Activated CD4-positive, alpha-beta memory T cell treated with anti-CD3 and anti-CD28 coated beads, Interleukin-2, amount 10 ng/mL, durations not matched to agents 7 days and 5 days (primary cell): ENCODE measurements at places on chromosomes 5 and 9. TPM values are rescaled to one million over a fixed set of nuclear protein-coding genes. Genes with fewer than 3 reads are reported as not detected.

GRCh38 chr9:93243112-93243511 is 59.2 kb downstream of the WNK2 start:
- no peaks in the 10 kb centered on the region for H3K36me3 ChIP-seq
- H3K4me3 ChIP-seq: no peak overlapping the region
- no peaks in the 10 kb centered on the region for H3K27me3 ChIP-seq
- H3K4me1 ChIP-seq: peaks cover under 1% of the 10 kb centered on the region

DNA sequence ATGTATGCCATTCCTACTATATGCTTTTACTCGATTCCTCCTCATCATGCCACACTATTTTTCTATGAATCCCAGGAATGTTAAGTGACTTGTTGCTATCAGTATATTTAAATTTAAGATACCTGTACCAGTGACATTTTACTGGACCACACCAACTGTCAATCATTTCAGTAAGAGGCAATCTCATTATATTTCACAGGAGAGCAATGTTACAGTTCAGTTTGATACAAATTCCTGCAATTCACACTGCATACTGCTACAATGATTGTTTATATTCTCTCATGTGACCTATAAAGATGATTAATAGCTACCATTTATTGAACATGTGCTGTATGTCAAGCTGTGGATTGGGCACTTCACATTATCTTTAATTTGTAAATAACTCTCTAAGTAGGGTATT is 30.0 kb downstream of the SPEF2 start:
- H3K27ac ChIP-seq: no peak overlapping the region
- H3K36me3 ChIP-seq: peaks cover 14% of the 10 kb centered on the region
- H3K27me3 ChIP-seq: no peaks in the 10 kb centered on the region
- peaks cover 2% of the 10 kb centered on the region for H3K4me1 ChIP-seq
- H3K4me3 ChIP-seq: no peak overlapping the region

- H3K27ac ChIP-seq: no peak overlapping the region
- H3K4me3 ChIP-seq: no peak overlapping the region
- no peaks in the 10 kb centered on the region for H3K36me3 ChIP-seq
Measured at GRCh38 chr9:37927132-37927531, 23.2 kb upstream of the SLC25A51 start.

- H3K36me3 ChIP-seq: no peaks in the 10 kb centered on the region
- H3K4me3 ChIP-seq: no peak overlapping the region
- peaks cover 25% of the 10 kb centered on the region for H3K27me3 ChIP-seq
- peaks cover 25% of the 10 kb centered on the region for H3K4me1 ChIP-seq
Measured at GRCh38 chr9:27365707-27366376, 68.9 kb upstream of the EQTN start.

- H3K36me3 ChIP-seq: no peaks in the 10 kb centered on the region
- H3K27ac ChIP-seq: no peak overlapping the region
- DNase-seq: no peak
- H3K27me3 ChIP-seq: no peaks in the 10 kb centered on the region
Measured at GRCh38 chr9:73689051-73689870, 537.6 kb downstream of the ANXA1 start.

- DNase-seq: no peak
- H3K4me1 ChIP-seq: peaks cover 19% of the 10 kb centered on the region
- H3K4me3 ChIP-seq: no peak overlapping the region
- H3K27me3 ChIP-seq: peaks cover 30% of the 10 kb centered on the region
Measured at GRCh38 chr9:22010866-22011625, 1.9 kb upstream of the CDKN2B start.

DNA sequence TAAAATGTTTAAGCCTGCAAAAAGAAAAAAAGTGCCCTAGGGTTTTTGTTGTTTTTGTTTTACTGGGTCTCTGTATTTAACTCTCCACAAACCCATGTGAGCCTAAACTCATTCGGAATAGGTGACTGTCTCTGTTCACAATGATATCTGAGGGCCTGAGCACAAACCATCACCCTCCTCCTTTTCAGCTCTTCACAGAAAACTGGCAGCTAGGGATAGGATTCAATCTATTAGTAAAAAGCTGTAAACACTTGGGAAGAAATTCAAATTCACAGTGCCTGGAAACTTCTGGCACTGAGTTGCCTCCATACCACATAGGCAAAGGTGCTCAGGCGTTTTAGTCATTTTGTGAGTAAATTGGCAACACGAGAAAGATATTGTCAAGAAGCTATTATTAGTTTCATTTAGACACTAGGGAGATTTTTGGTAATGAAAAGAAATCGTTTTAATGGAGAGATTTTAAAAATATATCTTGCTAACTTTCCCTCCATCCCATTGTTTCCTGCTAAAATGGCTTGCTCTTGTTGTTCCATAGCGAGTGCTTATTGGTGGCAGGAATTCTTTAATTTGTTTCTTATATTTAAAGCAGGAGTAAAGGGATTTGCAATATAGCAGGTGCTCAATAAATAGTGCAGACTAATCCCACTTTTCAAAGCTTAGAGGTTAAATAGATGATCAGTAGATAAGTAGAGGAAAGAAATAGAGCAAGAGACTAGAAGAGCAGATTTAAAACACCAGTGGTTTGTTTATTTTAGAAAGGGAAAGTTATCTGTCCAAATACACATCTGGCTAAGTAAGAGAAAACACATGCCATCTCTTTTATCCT is 9.7 kb downstream of the FOXD1 start:
- H3K36me3 ChIP-seq: peaks cover 6% of the 10 kb centered on the region
- no peak overlapping the region for H3K27ac ChIP-seq
- peaks cover 13% of the 10 kb centered on the region for H3K4me1 ChIP-seq
- no peak overlapping the region for H3K4me3 ChIP-seq
- peaks cover 83% of the 10 kb centered on the region for H3K27me3 ChIP-seq

DNA sequence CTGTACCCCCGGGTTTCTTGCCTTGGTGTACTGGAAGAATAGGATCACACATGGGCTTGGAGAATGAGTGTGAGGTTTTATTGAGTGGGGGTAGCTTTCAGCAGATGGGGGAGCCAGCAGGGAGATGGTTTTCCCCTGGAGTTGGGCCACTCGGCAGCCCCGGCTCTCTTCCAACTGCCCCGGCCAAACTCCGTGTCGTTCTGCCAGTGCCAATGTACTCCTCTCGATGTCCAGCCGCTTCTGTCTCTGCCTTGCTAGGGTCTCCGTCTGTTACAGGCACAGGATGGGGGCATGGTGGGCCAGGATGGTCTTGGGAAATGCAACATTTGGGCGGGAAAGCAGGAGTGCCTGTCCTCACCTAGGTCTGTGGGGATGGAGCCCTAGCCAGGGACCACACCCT is 7.6 kb upstream of the PLPP6 start:
- H3K4me3 ChIP-seq: no peak overlapping the region
- H3K4me1 ChIP-seq: peaks cover 19% of the 10 kb centered on the region

DNA sequence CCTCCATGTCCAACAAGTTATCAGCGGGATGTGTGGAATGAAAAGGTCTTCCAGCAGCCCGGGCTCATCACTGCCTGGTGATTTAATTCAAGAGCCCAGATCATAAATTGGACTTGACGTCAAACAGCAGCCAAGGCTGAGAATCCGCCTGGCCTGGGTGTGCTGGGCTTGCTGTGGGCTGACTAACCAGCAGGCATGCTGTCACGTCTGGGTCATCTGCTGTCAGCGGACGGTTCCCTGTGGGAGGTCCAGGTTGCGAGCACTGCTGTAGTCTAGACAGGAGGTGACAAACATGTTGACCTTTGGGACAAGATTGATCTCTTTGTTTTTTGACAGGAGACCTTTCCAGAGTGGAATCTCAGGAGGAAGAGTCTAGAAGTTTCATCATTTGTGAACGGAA is 289.7 kb downstream of the OSTF1 start:
- no peaks in the 10 kb centered on the region for H3K4me1 ChIP-seq
- no peak overlapping the region for H3K27ac ChIP-seq
- no peaks in the 10 kb centered on the region for H3K36me3 ChIP-seq
- no peak for DNase-seq

- no peak for DNase-seq
- no peaks in the 10 kb centered on the region for H3K36me3 ChIP-seq
Measured at GRCh38 chr9:134475011-134475790, 148.9 kb downstream of the RXRA start.

DNA sequence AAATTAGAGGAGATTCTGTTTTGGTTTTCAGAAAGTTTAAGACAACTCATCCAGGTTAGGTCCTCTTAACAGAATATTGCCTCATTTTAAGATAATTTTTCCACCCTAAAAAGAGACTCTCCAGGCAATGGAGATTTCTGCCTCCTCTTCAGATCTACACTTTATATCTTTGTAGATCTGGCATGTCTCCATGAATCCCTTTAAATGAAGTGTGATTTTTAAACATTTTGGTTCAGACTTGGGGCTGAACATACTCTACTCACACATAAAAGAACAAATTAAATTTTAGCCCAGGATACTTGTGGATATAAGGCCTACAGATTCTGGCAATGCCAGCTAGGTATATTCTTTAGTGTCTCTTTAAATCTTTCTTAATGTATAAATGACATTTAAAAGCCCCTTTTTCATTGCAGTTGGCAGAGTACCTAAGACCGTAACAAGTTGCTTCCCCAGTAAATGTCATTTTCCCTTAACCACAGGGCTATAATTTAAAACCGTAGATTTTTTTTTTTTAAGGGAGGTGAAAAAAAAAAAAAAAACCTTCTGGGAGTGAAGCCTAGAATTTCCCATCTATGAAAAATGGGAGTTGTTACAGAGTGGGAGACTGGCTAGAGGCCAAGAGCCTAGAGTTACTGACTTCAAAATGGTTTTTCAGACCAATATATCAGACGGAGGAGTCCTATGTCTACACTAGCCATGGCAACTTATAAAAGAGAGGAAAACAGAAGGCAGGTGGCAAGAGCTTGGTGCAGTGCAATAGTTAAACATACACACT is 207.8 kb upstream of the TARS1 start:
- no peak for DNase-seq
- no peak overlapping the region for H3K27ac ChIP-seq
- H3K27me3 ChIP-seq: no peaks in the 10 kb centered on the region
- H3K36me3 ChIP-seq: no peaks in the 10 kb centered on the region
- peaks cover 24% of the 10 kb centered on the region for H3K4me1 ChIP-seq
- H3K4me3 ChIP-seq: no peak overlapping the region

DNA sequence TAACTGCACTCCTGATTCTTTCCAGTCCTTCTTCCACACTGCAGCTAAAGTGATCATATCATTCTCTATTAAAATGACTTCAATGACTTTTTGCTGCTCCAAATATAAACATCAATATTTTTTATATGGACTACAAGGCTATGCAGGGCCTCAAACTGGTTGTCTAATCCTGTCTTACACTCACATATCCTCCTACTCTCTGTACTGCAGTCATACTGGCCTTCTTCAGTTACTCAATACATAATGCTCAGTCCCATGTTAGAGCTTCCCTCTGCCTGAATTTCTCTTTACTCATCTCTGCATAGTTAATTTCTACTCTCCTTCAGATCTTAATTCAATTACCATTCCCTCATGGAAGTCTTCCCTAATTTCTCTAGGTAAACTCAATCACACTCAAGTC is 3.4 kb downstream of the MEIKIN start:
- peaks cover 2% of the 10 kb centered on the region for H3K27me3 ChIP-seq
- H3K36me3 ChIP-seq: no peaks in the 10 kb centered on the region
- DNase-seq: no peak
- H3K4me1 ChIP-seq: no peaks in the 10 kb centered on the region
- H3K27ac ChIP-seq: no peak overlapping the region

DNA sequence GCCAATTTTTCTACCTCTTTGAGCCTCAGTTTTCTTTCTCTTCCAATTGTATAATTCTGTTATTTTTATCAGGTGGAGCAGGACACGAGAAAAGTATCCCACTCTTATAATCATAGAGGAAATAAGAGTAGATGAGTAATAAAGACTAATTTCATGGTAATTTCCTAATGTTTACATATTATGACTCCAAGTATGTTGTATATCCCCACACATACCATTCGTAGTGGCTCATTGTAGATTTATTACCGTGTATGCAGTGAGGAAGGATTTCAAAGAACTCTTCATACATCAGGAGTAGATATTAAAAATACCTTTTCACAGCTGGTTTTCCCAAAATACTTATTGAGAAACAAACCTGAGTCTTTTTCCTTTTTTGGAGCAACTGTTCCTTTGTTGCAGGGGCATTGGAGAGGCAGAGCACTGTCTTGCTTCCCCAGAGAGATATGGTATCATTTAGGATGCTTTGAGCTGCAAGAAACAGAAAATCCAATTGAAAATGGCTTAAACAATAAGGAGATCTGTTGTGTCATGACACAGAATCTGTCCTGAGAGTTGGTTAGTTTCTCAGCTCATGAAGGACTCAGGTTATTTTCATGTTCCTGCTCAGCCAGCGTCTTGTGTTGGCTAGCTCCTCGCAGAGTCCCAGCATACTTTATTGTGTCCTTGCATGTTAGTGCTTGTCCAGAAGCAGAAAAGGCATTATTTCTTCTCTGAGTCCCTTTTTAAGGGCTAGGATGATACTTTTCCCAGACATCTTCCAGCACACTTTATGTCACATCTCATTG is 291.2 kb downstream of the ARHGAP26 start:
- peaks cover 16% of the 10 kb centered on the region for H3K4me1 ChIP-seq
- no peak overlapping the region for H3K27ac ChIP-seq
- no peak for DNase-seq
- H3K4me3 ChIP-seq: no peak overlapping the region

DNA sequence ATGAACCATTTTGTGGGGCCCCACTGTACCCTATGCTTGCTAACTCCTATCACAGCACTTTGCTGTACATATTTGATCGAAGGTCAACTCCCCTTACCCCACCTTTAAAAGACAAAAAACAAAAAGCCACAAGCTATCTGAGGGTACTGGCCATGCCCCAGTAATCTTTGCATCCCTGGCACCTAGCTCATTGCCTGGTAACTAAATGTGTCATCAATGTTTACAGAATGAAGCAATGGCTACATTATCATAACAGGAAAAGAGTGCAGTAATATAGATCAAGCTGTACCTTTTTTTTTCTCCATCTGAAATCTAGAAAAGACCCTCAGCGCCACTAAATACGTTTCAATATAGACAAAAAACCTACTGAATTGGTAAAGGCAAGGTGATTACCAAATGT is 188.0 kb downstream of the ELAVL2 start:
- no peak for DNase-seq
- H3K27me3 ChIP-seq: no peaks in the 10 kb centered on the region
- H3K4me1 ChIP-seq: no peaks in the 10 kb centered on the region
- H3K4me3 ChIP-seq: no peak overlapping the region
- no peaks in the 10 kb centered on the region for H3K36me3 ChIP-seq

GRCh38 chr9:31615966-31616365 is 768.5 kb upstream of the ACO1 start:
- H3K36me3 ChIP-seq: no peaks in the 10 kb centered on the region
- no peaks in the 10 kb centered on the region for H3K4me1 ChIP-seq
- no peak overlapping the region for H3K27ac ChIP-seq
- no peak for DNase-seq
- H3K4me3 ChIP-seq: no peak overlapping the region

- H3K4me3 ChIP-seq: no peak overlapping the region
- H3K27ac ChIP-seq: no peak overlapping the region
- no peaks in the 10 kb centered on the region for H3K4me1 ChIP-seq
- H3K36me3 ChIP-seq: no peaks in the 10 kb centered on the region
- DNase-seq: no peak
Measured at GRCh38 chr5:92147798-92148197, 764.7 kb upstream of the ARRDC3 start.

ANKH gene
- total RNA-seq: 83.7 TPM

ACSL6 gene
- total RNA-seq: 10.6 TPM

IER5L gene
- 3.0 TPM for total RNA-seq

ANKRD55 gene
- total RNA-seq: 3.5 TPM

FAM81B gene
- total RNA-seq: not detected

LRRC70 gene
- total RNA-seq: 0.95 TPM
